ENCODE measurements at places on chromosomes 16 and 17. TPM values are rescaled to one million over a fixed set of nuclear protein-coding genes. Genes with fewer than 3 reads are reported as not detected.

GRCh38 chr17:18960803-18961511 is 9.0 kb downstream of the SLC5A10 start:
- DNase-seq, result peak; percentile 47

- DNase-seq, result no peak
Measured at GRCh38 chr16:886084-886543, 84.7 kb downstream of the LMF1 start.

GRCh38 chr17:80591788-80592187 is 47.1 kb downstream of the RPTOR start:
- DNase-seq, result no peak

The CES4A gene
- polyA plus RNA-seq, result 12.0 TPM

GRCh38 chr16:46929378-46930332 is 43.8 kb downstream of the DNAJA2 start:
- no peak for DNase-seq

DNA sequence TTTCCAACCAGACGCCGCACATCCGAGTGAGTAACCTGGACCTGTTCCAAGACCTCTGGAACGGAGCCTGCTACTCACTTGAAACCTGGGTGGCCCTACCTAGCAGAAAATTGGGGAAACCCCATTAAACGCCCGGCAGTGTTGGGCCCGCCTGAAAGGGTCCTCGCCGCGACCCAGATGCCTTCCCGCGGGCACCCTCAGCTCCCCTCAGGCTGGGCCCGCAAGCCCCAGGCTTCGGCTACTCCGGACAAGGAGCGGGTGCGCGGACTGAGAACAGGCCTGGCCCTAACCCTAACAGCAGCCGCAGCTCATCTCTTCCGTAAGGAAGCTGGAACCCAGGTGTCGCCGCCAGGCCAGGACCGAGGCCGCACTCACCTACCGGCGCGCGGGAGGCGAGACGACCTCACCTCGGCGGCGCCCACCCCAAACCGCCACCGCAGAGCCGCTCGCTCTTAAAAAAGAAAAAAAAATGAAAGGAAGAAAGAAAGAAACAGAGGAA is 344 bp downstream of the PSME3IP1 start:
- no peak for DNase-seq

DNA sequence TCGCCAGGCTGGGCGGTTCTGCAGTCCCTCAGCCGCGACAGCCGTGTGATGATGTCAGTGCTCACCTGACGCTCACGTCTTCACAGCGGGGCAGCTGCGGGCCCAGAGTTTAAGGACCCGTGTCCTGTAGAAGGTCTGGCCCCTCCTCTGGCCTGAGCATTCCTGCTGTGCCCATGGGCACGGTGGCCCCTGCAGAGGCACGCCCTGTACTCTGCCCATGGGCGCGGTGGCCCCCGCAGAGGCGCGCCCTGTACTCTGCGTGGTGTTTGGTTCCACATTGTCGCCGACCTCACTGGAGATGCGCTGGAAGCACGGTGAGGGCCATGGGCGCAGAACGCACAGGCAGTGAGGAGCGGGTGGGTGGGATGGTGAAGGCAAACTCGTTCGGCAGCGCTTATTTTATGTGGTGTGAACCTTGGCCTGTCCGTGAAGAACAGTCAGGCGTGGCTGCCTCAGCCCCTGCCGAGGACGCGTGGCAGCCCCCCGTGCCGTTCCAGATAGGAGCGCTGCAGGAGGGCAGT is 122.0 kb downstream of the BANP start:
- no peak for DNase-seq

All from left renal cortex interstitium (tissue), 4 donors.